ACHN (cell line): ENCODE measurements at places on chromosomes 16 and 17.

DNA sequence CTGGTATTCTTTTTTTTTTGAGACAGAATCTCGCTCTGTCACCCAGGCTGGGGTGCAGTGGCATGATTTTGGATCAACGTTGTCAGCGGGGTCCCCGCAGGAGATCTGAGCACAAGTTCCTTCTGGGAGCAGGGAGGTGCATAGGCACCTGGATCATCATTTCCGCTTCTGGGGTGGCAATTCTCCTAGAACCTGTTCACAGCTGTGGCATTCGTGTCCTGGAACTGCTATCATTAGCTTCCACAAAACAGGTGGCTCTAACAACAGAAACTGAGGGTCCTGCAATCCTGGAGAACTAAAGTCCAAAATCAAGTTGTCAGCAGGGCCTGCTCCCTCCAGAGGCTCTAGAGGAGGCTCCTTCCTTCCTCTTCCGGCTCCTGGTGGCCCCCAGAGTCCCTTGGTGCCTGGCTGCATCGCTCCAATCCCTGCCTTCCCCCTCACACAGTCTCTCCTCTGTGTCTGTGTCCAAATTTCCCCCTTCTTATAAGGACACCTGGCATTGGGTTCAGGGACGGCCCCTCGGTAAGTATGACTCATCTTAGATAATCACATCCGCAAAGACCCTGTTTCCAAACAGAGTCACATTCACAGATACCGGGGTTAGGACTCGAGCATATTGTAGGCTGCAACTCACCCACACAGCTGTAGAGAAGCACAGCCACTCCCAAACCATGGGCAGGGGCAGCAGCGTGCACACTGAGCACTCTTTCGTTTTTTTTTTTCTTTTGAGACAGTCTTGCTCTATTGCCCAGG, 43.5 kb upstream of the KLHDC4 start:
- DNase-seq: no peak

- DNase-seq: no peak
These were observed 50.2 kb downstream of the GRB7 start for GRCh38 chr17:39787743-39788484.

GRCh38 chr17:42178817-42179216, 2.1 kb downstream of the KCNH4 start:
- no peak for DNase-seq

DNA sequence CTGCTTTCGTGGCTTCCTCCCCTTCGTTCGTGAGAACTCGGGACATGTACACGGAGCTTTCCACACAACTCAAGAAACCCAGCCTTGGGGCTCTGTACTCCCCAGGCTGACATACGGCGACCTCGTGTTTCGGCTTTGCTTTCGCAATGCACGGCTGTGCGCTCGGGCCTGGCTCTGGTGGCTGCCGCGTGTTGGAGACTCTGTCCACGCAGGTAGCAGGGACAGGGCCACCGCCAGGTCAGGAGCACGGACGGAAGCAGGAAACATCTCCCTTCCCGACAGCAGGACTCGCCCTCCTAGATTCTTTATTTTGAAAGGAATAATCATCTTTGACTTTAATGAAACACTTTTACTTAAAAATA, 17.3 kb downstream of the UTS2R start:
- no peak for DNase-seq

- DNase-seq: peak; percentile 74
These were observed 85.2 kb downstream of the GLG1 start for GRCh38 chr16:74521691-74522090.

- DNase-seq: no peak
These were observed 14.3 kb downstream of the SLC16A3 start for GRCh38 chr17:82242977-82243647.

DNA sequence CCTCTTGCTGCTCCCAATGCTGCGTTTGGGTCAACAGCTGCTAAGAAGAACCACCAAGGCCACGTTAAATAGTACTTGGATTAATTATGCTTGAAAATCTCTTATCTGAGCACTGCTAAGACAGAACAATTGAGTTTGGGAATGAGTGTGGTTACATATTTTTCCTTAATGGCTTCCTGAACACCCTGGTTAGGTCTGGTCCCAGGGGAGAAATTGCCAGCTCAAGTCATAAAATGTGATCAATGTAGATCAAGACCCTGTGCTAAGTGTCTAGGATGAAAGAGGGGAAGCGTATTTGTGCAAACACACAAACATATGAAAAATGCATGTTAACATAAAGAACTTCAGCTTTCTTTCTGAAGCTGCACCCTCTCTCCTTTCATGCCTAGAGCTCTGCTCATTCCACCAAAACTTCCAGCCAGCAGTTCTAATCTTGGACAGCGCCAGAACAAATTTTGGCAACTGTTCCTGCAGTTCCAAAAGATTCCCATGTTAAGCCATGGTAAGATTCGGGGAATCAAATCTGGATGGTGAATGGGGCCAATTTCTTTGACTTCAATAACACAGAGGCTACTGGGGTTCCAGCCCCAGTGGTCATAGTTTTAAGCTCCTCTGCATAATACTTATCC, 72.0 kb downstream of the ZFHX3 start:
- no peak for DNase-seq

GRCh38 chr16:49598383-49599170, 225.0 kb downstream of the C16orf78 start:
- no peak for DNase-seq

DNA sequence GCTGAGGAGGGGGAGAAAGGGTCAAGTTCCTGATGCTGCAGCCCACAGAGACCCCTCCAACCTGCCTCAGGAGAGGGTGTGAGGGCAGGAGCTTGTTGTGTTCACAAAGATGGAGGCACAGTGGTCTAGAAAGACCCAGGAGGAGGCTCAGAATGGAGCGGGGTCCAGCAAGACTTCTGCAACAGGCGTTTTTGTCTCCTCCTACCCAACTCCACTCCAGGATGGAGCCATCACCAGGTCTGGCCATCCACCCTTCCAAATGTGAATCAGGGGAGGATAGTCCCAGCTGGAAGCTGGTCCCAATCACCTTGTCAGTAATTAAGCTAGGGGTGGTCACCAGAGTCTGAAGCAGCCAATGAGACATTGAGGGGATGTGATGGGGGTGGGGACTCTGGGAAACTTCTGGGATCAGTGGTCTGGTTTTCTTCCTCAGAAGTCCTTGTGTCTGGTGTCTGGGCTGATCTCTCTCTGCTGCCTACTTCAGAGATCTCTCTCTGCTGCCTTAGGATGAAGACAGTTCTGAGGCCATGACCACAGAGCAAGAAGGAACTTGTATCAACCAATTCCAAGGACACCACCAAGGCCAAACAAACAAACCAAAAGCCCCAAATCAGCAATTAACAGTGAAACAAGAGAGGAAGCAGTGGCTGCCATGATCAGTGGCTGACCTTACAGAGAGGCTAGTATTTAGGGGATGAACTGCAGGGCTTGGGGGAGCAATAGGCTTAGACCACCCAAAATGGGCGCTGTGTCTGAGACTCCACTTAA, 14.5 kb downstream of the CD300LB start:
- no peak for DNase-seq

- no peak for DNase-seq
These were observed 18.6 kb downstream of the SETD6 start for GRCh38 chr16:58533751-58534470.

DNA sequence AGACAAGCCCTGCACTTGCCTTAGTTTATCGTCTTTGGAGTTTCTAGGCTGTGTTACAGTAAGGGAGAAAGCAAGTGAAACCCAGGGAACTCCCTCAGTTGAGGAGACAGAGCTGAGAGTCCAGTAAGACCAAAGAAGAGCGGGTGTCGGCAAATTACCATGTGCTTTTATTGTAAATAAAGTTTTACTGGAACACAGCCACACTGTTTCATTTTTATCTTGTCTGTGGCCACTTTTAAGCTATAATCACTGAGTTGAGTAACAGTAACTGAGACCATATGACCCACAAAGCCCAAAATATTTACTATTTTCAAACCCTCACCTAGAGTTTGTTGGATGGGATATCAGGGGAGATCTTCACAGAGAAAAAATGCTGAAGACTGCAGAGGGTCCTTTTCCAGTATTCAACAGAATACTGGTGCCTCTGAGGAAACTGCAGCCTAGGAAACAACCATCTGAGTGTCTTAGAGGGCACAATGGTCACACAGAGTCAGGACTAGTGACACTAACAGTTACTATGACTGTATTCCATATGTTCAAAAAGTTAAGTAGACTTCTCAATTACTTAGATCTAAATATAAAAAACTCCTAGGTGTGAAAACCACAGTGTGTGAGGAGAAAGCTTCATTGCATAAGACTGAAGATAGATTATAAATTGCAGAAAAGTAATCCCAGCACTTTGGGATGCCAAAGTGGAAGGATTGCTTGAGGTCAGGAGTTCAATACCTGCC, 351.1 kb upstream of the TBX2 start:
- no peak for DNase-seq

- DNase-seq: peak; percentile 65
These were observed 1.0 kb downstream of the LYRM1 start for GRCh38 chr16:20901436-20902112.

- peak; percentile 69 for DNase-seq
These were observed 348.3 kb downstream of the CPPED1 start for GRCh38 chr16:12455287-12455798.

DNA sequence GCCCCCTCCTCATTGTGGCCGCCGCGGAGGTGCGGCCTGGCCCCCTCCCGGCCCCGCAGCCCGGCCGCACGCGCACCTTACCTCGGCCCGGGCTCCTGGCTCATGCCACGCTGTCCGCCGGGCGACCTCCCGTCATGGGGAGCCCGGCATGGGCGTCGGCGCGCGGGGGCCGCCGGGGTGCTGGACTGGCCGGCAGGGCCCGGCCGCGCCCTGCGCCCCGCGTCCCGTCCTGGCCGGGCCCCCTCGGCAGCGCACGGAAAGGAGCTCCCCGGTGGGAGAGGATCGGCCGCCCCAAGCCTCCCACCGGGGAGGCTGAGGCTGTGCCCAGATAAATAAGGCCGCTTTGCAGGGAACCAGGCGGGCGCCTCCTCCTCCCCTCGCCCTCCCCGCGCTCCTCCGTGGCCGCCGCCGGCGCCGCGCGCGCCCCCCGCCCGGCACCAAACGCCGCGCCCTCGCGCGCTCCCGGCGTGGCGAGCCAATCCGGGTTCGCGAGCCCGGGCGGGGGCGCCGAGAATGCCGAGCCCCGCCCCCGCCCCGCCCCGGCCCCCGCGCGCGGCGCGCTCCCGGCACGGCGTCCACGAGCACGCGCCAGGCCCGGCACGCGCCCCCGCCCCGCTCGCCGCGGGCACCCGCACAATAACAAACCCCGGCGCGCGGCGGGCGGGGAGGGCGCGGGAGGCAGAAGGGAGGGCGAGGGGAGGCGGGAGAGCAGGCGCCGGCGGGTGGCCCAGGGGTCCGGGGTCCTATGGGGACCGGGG, at the start of gene FBXL16:
TSS of gene FBXL16 (minus strand) at position 371 of the 758 bp plus-strand sequence. CDS start 8,396 bp downstream, outside the sequence.
- DNase-seq: no peak

DNA sequence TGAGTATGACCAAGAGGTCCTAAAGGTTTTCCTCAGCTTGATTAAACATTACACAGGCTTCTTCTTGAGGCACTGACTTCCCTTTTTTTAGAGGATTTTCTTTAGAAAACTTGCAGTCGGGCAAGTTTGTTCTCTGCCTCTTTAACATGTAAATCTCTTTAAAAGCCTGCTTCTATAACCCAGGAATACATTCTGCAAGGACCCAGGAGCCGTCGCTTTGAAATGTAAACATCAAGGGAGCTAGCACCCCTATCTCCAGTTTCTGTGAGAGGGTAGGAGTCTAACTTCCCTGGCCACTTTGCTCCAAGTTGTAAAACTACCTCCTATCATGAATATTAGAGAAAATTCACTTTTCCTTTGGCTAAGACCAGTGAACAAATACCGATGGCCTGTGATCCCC, 201.5 kb upstream of the CPHXL start:
- DNase-seq: no peak

DNA sequence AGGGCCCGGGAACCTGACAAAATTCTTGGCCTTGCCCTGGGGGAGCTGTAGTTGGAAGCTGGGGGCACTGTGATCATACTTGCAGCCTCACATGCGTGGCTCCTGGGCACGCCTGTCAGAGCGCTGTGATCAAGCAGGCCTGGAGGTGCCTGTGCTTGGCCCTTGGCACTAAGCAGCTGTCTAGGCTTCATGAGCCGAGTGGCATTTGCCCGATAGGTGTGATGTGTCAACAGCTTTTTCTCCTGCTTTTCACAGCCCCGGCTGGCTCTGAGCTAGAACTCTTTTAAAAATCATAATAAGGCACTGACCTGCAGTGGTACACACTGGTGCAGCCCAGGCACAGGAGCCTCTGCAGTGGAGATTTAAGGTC, 113.8 kb downstream of the SOCS1 start:
- no peak for DNase-seq

GRCh38 chr16:81477697-81478693, 33.4 kb downstream of the CMIP start:
- no peak for DNase-seq

- DNase-seq: no peak
These were observed 1906.3 kb downstream of the TP53TG3F start for GRCh38 chr16:35365675-35366074.

DNA sequence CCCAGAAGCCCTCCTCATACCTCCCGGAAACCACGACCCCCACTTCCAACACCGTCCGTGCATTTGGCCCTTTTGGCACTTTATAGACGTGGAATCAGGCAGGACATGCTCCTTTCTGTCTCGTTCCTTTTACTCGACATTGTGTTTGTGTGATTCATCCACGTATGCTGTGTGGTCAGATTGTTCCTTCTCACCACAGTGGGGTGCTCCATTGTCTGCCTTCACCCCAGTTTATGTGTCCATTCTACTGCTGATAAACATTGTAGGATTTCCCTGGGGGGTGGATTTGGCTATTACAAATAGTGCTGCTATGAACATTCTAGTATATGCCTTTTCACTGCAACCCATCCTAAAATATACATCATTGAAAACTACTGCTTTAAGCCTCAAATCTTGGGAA, 28.9 kb upstream of the RPH3AL start:
- DNase-seq: no peak

- no peak for DNase-seq
These were observed 525 bp downstream of the CD2BP2 start for GRCh38 chr16:30354423-30355143.

GRCh38 chr17:60535382-60536279, 9.6 kb upstream of the APPBP2 start:
- no peak for DNase-seq

- peak; percentile 39 for DNase-seq
These were observed 744 bp downstream of the SALL1 start for GRCh38 chr16:51150165-51150887.

DNA sequence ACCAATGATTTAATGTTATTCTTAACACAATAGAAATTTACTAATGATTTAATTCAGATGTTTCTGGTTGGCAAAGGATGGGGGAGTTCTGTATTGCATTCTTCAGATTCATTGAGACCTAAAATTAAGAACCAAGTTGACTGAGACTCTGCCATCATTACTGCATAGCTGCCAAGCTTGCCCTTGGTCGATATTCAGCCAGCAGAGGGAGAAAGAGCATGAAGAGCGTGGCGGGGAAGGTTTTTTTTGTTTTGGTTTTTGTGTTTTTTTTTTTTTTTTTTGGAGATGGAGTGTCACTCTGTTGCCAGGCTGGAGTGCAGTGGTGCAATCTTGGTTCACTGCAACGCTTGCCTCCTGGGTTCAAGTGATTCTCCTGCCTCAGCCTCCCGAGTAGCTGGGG, 659.4 kb upstream of the EEF2KMT start:
- no peak for DNase-seq

GRCh38 chr16:64507240-64508024, 614.4 kb downstream of the CDH11 start:
- no peak for DNase-seq

GRCh38 chr17:19338031-19338990, 24.2 kb downstream of the B9D1 start:
- DNase-seq: peak; percentile 66
